Activated CD4-positive, alpha-beta T cell treated with anti-CD3 and anti-CD28 coated beads for 4 hours (primary cell): ENCODE measurements at places on chromosomes 5 and 9.

DNA sequence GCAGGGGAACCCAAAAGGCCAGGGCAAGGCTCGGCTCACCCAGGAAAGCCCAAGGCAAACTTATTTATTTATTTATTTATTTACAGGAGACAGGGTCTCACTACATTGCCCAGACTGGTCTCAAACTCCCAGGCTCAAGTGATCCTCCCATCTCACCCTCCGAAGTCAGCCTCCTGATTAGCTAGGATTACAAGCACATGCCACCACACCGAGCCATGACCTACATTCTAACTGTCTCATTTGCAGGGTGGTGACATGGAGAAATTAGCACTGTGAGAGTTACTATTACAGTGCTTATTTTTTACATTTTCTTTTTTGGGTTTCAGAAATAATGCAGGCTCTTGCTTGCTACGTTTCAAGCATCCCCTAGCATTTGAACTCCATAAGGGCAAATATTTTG is 18.1 kb downstream of the ARHGEF37 start:
- DNase-seq = no peak

DNA sequence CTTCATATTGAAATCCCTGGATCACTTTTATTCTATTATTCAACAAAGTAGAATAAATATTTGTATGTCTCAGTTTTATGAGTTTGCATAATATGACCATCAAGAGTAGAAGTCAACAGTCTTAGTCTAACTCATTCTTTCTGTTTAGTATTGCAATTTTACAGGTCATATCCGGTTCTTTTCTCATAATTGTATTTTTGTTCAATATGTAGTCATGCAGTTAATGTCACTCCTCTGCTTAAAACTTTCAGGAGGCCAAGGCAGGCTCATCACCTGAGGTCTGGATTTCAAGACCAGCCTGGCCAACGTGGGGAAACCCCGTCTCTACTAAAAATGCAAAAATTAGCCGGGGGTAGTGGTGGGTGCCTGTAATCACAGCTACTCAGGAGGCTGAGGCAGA is 148.4 kb upstream of the TRPM3 start:
- DNase-seq = no peak

GRCh38 chr5:153515301-153515700 is 24.8 kb downstream of the GRIA1 start:
- no peak for DNase-seq

GRCh38 chr5:61625681-61626621 is 293.9 kb downstream of the ZSWIM6 start:
- DNase-seq = no peak

GRCh38 chr5:173041881-173042762 is 14.0 kb upstream of the CREBRF start:
- DNase-seq = no peak

GRCh38 chr5:124906339-124907097 is 160.1 kb upstream of the ZNF608 start:
- no peak for DNase-seq

- no peak for DNase-seq
Observed at GRCh38 chr5:145825751-145826180, 9.4 kb downstream of the PRELID2 start.

- no peak for DNase-seq
Observed at GRCh38 chr5:80324912-80325311, 5.1 kb downstream of the SPZ1 start.

DNA sequence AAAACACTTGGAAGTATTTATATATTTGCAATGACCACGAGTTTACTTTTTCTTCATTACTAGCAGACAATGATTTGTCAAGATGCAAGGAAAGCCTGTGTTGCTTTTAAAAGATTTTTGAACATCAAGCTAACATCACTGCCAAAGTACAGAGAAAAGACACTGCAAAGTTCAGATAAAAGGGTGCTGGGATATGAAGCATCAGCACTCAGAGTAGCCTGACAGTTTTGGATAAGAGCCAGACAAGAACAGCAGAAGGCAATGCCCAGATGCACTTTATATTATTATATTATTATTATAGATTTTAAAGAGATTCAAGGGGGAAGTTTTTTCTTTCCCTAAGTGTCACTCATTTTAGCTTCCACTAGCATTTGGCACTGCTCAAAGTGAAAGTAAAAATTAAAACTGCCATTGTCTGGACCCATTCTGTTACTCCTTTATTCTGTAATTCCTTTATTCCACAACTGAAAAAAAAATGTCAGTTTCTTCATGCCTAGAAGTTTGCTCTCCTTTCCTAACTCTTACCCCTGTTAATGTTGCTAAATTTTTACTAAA is 240.6 kb downstream of the EFNA5 start:
- DNase-seq = no peak

GRCh38 chr5:126482591-126482990 is 59.4 kb downstream of the GRAMD2B start:
- no peak for DNase-seq

- no peak for DNase-seq
Observed at GRCh38 chr9:124342402-124342775, 72.9 kb downstream of the PSMB7 start.

GRCh38 chr5:10463566-10463965 is 21.9 kb downstream of the ROPN1L start:
- no peak for DNase-seq

DNA sequence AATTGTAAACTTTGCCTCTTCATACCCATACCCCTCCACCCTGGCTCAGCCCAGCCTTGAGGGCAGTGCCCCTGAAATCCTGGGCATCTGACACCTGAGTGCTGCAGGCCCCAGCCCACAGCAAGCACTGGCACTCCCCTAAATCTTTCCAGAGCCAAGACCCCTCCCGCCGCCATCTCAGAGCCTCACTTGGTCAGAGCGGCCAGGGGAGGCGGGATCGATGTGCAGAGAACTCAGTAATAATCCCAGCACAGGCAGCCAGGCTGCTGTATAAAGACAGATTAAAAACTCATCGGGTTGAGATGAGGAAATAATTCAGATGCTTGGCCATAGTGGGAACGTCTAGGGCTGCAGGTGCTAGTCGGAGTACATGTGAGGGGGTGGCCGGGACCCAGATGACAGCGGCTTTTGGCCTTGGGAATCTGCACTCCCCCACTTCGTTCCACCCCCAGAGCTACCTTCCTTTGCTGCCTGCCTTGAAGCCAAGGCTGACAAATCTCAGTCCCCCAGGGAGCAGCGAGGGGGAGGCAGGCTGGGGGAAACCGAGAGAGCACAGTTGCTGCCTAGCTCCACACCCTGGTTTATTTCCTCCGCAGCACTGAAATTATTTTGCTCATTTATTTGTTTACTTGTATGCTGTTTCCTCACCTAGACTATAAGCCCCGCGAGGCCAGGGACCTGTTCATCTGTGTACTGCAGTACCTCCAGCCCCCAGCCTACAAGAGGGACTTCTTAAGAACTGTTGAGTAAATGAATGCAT is 19.5 kb upstream of the ARAP3 start:
- no peak for DNase-seq

GRCh38 chr5:41122459-41122858 is 51.3 kb upstream of the MROH2B start:
- no peak for DNase-seq

- DNase-seq = no peak
Observed at GRCh38 chr5:169631360-169631759, 5.7 kb upstream of the DOCK2 start.

DNA sequence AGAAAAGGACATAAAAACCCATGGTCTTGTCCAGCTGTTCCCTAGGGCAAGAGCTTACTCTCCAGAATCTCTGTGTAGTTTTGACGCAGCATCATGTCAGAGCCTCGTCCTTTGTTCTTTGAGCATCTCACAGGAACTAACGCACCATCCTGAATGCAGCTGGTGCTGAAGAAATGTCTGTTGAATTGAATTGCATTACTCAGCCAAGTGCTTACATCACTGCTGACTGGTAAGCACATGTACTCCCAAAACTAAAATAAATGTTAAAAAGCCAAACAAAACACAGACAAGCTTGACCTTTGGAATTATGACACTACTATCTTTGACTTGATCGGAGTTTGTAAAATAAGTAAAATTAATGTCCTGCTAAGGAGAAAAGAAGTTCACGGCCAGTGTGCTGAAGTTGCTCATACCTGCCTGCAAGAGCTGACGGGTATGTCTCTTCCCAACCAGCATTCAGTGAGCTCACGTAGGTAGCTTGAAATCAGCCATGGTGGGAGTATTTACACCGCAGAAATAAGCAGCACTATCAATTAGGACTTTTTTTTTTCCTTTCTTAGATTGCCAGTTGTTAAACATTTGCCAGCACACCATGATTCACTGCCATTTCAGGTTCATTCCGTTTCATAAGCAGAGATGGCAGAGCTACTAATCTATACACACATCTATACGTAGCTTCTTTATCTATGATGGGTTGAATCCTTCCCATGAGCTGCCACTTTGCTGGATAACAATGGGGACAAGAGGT is 310.6 kb upstream of the MSX2 start:
- no peak for DNase-seq

DNA sequence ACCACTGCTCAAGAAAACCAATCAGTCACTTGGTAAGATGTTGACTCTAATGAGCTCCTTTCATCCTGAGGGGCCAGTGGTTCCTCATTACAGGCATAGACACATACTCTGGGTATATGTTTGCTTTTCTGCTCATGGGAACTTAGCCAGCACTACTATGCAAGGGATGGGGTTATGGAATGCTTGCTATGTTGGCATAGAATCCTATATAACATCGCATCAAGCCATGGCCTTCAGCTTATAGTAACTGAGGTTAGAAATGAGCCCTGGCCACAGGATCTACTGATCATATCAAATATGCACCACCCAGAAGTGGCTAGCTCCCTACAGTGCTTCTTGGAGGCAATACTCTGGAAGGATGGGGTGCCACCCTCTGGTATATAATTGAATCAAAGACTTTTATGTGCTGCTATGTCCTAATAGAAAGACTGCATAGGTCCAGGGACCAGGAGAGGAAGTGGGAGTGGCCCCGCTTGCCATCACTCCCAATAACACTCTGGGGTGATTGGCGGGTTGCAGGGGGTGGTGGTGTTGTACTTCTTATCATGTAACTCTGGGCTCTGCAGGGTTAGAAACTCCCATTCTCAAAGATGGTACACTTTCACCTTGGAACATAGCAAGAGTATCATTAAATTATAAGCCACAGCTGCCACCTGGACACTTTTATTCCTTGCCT is 70.3 kb downstream of the ZNF366 start:
- DNase-seq = no peak

- no peak for DNase-seq
Observed at GRCh38 chr9:42378418-42378815, 195.0 kb downstream of the SPATA31A6 start.

- DNase-seq = no peak
Observed at GRCh38 chr9:94210616-94211603, 48.2 kb upstream of the ZNF169 start.

- DNase-seq = no peak
Observed at GRCh38 chr9:130833031-130833990, 1.7 kb upstream of the ABL1 start.

DNA sequence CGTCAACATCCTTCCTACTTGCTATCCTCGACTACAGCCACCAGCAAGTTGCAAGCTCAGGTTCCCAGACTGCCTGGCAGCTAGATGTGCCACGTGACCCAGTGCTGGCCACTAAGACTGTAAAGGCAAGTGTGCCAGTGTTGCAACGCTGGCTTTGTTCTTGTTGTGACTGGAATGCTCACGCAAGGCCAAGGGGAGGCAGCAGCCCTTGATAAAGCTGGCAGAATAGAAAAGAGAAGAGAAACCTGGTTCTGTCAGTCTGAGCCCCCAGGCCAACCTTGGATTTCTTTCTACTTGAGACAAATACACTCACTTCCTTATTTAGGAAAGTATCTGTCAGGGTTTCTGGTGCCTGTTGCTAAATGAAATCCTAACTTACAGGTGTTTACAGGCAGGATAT is 113.0 kb downstream of the KLHL3 start:
- DNase-seq = no peak

DNA sequence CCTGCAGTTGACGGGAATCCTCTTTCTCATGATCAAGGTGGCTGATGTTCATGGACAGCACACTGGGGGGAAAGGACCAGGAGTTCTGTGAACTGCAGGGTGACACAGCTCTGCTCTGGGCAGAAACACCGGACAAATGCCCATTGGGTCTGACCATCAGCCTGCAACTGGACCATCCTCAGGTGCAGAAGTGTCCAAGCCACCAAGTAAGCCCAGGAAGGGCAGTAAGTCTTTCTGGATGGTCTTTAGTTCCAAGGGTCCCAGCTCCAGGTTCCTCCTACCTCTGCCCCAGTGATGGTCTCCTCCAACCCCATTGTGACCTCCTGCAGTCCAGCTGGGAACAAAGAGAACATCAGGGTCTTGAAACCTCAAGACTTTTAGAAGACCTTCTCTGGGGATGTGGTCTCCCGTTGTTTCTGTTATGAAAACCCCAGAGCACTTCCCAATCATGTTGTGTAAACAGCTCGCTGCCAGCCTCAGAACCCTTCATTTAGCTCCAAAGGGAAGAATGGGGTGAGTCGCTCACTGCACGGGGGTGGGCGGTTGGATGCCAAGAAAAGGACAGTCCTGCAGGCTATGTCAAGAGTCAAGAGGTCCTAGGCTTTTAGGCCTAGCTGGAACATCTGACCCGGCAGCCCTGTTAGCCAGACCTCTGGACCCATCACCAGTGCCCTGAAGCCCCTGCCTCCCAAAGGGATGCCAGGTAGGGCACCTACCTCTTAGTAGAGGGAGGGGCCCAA is 41.8 kb upstream of the TCF7 start:
- DNase-seq = no peak

DNA sequence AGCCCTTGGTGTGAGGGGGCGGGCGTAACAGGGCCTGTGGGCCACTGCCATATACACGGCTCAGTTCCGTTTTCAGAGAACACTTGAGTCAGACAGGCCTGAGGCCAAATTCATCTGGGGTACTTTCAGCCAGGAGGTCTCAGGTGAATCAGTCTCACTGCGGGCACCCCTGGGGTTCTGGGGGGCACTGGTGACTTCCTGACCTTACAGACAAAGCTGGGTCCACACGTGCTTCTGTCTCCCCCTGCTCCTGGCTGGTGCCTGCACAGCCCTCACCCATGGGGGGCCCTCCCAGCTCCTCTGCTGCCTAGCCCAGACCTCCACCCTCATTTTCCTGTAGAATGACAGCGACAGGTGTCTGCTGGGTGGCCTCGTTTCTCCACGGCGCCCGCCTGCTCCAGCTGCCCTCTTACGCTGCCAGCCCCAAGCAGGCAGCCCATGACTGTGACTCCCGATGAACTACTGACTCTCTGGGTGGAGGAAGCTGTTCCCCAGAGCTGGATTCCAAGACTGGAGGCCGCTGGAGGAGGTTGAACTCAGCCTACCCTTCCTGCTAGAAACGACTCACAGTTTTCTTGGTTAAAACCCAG is 374.1 kb upstream of the IRX4 start:
- no peak for DNase-seq

- no peak for DNase-seq
Observed at GRCh38 chr9:74330487-74331214, 166.5 kb upstream of the RORB start.

GRCh38 chr9:16540743-16541613 is 329.5 kb downstream of the BNC2 start:
- DNase-seq = no peak
